ACHN (cell line): ENCODE measurements at places on chromosomes 3 and 15.

- no peak for DNase-seq
These were observed 211.5 kb downstream of the LSAMP start for GRCh38 chr3:116233711-116234357.

- no peak for DNase-seq
These were observed 82.2 kb downstream of the CPN2 start for GRCh38 chr3:194268654-194269512.

GRCh38 chr3:52866427-52866826 lies 30.9 kb downstream of the STIMATE start:
- no peak for DNase-seq

DNA sequence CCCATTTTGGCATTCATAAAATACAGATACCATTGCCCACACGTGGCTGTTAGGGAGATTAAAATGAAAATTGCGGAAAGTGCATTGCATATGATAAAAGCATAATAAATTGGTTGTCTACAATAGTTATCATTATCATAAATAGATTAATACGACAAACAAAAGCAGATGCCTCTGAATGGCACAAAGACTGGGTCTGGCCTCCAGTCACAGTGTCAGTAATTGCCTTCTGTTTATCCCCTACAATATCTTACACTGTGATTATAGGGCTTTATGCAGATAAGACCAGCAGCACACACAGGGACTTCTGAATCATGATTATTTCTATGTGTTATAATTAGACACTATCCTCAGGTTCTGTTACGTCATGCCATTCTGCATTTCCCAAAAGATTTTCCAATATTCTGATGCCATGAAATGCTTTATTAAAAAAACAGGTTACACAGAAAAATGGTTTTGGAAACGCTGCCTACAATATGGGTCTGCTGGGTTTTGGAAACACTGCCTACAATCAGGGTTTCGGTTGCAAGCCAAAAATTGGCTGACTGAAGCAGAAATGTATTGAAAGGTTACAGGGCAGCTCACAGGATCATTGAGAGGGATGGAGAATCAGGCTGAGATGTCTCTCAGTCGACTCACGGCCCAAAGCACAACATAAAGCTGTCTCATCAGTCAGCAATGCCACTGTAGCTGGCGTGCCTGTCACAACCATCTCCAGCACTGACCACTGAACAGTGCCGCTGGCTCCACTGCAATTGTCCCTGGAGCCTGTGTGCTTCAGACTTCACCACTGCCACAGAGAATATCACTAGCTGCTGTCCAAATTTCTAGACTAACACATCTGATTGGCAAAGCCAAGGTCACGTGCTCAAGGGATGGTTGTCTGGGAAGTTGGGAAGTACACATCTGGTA lies 248.1 kb downstream of the ERC2 start:
- peak; percentile 0 for DNase-seq

DNA sequence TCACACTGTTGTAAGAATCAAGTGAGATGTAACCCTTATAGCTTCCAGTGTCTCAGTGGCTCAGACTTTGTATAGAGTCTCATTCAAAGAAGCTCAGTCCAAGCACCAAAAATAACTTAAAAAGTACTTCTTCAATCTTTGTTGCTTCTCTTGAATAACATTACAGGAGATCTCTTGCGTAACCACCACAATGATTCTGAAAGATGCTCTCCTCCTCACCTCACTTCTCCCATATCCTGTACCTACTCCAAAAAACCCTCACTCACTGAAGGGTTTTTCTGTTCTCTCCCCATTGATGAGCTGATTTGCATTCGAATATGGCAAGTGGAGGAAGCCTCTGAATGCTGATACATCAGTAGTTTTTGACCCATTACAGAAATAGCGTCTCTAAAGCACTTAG lies 39.4 kb upstream of the MRPS22 start:
- no peak for DNase-seq

DNA sequence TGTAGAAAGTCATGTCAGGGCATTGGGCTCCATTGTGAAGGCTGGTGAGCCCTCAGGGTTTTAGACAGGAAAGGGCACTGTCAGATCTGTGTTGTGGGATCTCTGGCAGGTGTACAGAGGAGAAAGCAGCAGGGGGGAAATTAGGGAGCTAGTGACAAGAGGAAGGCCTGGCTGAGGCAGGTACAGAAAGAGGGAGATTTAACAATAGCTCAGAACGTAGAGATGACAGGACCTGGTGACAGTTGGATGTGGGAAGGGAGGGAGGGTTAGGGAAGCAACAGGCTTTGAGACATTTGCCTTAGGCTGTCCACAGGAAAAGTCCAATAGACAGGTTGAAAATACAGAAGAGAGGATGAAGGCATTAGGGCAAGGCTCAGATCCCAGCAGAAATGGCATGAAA lies 288.1 kb downstream of the EPHB1 start:
- DNase-seq = no peak

GRCh38 chr3:19547665-19548464 lies 386.2 kb downstream of the EFHB start:
- DNase-seq = no peak

GRCh38 chr15:98674336-98674735 lies 26.0 kb downstream of the IGF1R start:
- no peak for DNase-seq

- no peak for DNase-seq
These were observed 101.2 kb upstream of the WNT5A start for GRCh38 chr3:55588146-55588765.

DNA sequence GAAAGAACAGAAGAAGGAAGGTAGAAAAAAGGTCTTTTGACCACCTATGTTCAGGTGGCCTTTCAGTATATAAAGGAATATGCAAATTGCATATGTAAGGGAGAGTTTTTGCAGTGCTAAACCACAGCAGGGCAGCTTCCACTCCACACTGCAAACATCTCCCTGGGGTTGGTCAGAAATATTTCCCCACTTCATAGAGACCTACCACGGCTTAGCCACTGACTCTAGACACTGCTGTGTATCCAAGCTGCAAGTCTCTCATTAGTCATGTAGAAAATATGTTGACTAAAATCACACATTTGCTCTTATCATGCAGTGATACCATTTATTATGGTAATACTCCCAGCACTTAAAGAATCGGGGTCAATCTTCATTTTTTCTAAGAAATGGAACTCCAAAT lies 214.9 kb upstream of the NR2F2 start:
- DNase-seq = peak; percentile 56

DNA sequence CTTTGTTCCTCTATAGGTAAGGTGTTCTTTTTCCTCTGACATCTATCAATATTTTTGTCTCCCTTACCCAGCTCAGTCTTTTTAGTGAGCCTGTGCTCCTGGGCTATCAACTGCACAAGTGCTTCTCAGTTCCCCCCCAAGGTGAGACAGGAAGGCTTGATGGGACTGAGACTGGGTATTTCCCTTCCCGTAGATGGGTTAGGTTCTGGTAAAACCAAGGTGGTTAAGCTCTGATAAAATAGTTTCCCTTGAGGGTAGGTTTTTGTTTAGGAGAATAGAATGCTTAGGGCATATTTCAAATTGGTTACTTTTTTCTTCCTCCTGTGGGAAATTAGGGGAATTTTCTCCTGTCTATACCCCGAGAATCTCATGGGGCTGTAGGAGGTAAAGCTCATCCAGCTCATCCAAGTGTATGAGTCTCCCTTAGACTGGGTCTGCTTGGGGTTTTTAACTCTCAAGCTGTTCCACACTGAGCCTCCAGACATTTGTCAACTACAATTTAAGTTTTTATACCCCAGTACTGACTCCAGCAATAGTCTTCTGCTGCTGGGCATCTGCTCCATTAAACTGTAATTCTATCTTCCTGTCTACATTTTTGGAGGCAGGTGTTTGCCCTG lies 44.9 kb downstream of the OXSR1 start:
- DNase-seq = no peak

GRCh38 chr15:96285729-96286254 lies 44.7 kb upstream of the NR2F2 start:
- no peak for DNase-seq

- DNase-seq = no peak
These were observed 121.0 kb upstream of the NUDT16 start for GRCh38 chr3:131260525-131260924.

DNA sequence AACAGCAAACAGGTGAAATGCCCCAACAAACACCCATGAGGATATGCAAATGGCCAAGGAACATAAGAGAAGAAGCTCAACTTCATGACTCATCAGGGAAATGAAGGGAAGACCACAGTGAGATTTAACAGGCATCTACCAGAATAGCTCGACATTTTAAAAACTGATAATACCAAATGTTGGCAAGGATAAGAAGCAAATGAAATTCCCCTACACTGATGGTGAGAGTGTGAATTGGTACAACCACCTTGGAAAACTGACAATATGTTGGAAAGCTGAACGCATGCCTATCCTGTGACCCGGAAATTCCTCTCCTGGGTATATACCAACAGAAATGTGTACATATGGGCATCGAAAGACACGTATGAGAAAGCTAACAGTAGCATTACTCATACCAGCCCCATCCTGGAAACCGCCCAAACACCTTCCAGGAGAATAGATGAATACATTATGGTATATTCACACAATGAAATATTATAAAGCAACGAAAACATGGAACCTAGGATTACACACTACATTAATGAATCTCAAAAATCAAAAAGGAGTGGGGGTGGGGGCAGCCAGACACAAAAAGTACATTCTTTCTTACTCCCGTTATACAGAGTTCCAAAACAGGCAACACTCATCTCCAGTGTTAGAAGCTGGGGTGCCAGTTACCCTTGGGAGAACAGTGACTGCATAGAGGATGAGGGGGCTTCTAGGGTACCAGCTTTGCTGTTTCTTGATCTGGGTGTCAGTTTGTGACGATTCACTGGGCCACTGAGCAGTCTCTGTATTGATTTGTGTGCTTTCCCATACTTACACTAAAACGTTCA lies 16.9 kb downstream of the RFTN1 start:
- DNase-seq = no peak

DNA sequence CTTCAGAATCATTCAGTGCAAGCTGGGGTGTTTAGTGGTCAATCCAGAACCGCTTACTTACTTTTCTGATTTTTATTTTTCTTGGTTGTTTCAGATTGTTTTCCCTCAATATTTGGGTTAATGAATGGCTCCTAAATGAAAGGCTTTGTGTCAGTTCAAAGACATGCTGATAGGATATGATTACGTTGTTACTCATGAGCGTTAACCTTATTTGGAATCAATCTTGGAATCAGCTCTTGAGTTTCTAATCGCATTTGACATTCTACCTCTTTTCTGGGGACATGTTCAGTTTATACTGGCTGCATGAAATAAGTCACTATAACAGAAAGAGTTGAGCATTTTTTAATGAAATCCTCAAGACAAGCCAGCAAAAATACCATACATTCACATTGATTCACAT lies 50.2 kb downstream of the ATP11B start:
- no peak for DNase-seq

- no peak for DNase-seq
These were observed 17.1 kb downstream of the RPL32 start for GRCh38 chr3:12824299-12824698.

DNA sequence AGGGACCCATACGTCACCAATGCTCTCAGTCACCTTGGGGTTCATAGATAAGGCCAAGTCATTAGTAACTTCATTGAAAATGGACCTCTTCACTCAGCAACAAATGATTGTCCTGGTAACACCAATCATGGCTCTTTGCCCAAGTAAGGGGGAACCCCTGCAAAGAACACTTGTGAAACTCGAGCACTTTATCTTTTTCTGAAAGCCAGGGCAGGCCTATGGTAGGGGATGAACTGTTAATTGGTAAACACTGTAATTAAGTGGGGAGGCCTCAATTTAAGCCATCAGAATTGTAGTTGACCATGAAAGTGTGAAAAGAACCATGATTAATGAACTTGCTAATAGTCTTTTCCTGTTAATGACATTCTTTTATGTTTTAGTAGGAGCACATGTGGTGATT lies 73.3 kb downstream of the ABHD5 start:
- DNase-seq = no peak

- DNase-seq = no peak
These were observed 12.7 kb downstream of the CSPG5 start for GRCh38 chr3:47565734-47566550.

DNA sequence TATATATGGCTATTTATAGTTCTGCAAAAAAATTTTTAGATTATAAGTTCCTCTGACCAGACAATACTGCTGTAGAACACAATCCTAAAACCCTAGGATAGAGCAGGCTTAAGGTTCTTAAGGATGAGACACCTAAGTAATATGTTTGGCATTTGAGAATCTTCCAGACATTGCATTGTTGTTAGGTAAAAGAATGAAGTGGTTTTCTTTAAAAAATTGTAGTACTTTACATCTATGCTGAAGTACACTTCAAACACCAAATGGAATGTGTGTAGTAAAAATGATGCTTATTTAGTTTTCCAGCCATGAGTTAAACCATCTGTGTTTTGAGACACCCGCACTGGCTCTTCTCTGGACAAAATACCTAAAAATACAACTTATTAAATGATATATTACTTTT lies 857.7 kb downstream of the OTOL1 start:
- no peak for DNase-seq

GRCh38 chr3:183980403-183980802 lies 37.3 kb downstream of the ABCC5 start:
- no peak for DNase-seq

DNA sequence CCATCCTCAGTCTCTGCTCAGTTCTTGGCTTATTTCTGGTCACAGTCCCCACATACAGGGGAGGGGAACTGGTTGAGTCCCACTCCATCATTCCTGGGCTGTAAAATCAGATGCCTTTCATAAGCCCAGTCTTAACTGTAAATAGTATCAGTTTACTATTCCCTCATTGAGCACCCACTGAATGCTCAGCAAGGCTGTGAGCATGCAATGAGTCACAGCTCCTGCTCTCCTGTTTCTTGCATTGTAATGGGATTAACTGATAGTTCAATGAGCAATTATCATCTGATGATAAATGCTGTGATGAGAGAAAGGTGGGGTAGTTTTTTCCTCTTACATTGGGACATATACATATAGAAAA lies 113.6 kb upstream of the TPM1 start:
- peak; percentile 31 for DNase-seq

- DNase-seq = peak; percentile 61
These were observed 116.3 kb downstream of the PDZRN3 start for GRCh38 chr3:73508330-73508954.

DNA sequence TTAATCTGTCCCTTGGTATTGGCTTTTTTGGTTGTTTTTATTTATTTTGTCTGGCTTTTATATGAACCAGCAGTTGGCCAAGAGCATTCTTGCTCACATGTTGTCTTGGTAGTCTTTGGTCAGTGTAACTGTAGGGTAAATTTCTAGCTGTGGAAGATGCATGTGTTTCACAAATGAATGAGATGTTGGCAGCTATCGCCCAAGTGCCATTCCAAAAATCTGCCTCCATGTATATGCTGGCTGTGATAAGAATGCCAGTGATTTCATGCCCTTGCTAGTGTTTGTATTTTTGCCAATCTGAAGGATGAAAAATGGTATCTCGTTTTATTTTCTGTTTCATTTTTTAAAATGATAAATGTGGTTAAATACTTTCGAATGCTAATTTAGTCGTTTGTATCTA lies 50.1 kb downstream of the TLNRD1 start:
- DNase-seq = no peak

GRCh38 chr3:78905700-78906099 lies 862.1 kb downstream of the ROBO1 start:
- DNase-seq = no peak

GRCh38 chr3:35078780-35079179 lies 560.5 kb upstream of the ARPP21 start:
- DNase-seq = no peak

GRCh38 chr3:120622457-120622856 lies 26.3 kb downstream of the NDUFB4 start:
- no peak for DNase-seq

GRCh38 chr3:11713171-11713570 lies 69.5 kb upstream of the VGLL4 start:
- DNase-seq = no peak

GRCh38 chr15:75307778-75308390 lies 25.2 kb downstream of the GOLGA6D start:
- DNase-seq = peak; percentile 46

- DNase-seq = no peak
These were observed 11.7 kb downstream of the LRRFIP2 start for GRCh38 chr3:37162501-37163245.
